ENCODE measurements at places on chromosomes 1 and 21.
A peak's percentile ranks its signal among the peaks of the same experiment; 100 is the strongest.

- DNase-seq = no peak
These were observed 22.9 kb upstream of the ZNF326 start for GRCh38 chr1:89972024-89972423.

DNA sequence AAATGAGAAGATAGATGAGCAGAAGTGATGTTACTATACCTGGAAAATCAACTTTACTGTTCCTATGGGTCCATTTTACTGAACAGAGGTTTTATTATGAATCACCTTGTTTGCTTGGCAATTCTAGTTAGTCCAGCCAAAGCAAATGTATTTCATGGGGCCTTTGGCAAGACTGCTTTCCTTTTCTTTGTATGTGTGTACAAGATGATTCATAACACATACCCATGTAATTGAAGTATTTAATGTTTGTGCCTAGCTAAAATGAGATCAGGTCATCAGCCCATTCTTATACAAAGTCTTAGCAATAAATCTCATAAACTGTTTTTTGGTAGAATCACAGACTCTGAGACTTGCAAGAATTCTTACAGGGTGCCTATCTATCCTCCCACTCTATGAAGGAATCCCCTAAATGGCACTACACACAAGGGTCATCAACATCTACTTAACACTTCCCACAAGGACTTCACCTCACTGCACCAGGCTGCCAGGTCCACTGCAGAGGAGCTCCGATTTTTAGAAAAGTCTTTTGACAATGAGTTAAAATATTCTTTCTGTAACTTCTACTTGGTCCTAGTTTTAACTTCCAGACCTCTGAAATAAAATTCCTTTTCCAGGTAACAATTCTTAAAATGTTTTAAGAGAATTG, 58.5 kb downstream of the LPAR3 start:
- no peak for DNase-seq

DNA sequence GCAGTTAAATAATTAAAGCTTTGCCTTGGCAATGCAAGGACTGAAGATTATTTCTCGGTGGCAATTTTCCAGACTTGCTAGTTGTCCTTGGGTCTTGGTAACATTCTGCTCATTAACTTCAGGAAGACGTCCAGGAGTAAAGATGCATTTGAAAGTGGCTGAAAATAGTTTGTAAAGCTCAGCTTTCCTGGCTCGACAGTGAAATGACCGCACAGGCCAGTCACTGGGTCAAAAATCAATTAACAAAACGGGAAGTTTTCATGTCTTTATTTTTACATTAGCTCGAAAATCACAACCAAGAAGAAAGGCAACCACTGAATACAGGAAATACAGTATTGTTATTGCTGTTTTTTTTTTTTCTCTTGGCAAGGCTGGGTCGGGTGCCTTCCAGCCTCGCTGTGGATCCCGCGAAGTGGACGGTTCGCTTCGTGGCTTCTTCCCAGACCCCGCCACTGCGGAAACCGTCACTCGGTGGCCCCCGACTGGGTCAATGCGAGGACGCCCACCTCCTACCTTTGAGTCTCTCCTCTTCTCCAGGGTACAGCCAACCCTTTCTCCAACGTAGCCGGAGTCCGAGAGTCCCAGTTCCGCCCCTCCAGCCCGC, 479 bp upstream of the SNX7 start:
- DNase-seq = no peak

GRCh38 chr21:14523234-14523633, 22.9 kb downstream of the SAMSN1 start:
- no peak for DNase-seq

GRCh38 chr1:1272341-1273208, 1.1 kb downstream of the UBE2J2 start:
- DNase-seq = peak; percentile 39

- no peak for DNase-seq
These were observed 258.7 kb upstream of the AJAP1 start for GRCh38 chr1:4395676-4396075.

DNA sequence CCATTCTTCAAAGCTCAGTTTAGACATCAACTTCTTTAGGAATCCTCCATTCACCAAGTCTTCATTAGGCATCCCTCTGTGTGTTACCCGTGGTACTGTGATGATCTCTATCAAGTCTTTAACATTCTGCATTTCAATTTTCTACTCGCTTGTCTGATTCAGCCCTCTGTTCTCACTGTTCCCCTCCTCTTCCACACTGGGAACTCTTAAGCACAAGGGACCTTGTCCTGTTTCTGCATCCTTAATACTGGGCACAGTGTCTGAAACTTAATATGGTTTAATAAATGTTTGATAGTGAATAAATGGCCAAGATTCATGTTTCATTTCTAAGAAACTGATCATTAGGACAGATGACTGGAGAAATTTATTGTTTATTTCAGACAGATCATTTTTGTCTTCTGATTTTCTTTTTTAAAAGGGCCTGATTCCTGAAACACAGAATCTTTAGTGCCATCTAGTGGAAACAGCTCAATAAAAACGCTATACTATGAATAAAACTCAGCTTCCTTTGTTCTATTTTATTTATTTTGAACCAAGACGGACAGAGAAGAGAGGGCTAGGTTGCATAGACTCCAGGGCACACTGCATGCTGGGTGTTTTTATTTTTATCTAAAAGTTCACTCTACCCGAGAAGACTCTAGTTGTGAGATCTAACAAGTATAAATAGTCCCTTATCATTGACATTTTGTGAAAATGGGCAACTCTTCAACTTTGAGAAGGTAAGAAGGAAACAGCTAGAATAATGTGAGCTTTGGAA, 7.0 kb upstream of the TRIM45 start:
- DNase-seq = no peak

- DNase-seq = peak; percentile 59
These were observed 34.2 kb upstream of the ATP5PO start for GRCh38 chr21:33949516-33950430.

GRCh38 chr1:203127666-203128430, at the start of gene ADORA1:
Gene ADORA1 (plus strand): TSS chr1:203127726. CDS start chr1:203128842, 1,116 bp downstream.
- no peak for DNase-seq

- DNase-seq = no peak
These were observed 29.2 kb downstream of the VASH2 start for GRCh38 chr1:212979340-212980122.

- no peak for DNase-seq
These were observed 34.5 kb upstream of the TRABD2B start for GRCh38 chr1:48031676-48032075.

DNA sequence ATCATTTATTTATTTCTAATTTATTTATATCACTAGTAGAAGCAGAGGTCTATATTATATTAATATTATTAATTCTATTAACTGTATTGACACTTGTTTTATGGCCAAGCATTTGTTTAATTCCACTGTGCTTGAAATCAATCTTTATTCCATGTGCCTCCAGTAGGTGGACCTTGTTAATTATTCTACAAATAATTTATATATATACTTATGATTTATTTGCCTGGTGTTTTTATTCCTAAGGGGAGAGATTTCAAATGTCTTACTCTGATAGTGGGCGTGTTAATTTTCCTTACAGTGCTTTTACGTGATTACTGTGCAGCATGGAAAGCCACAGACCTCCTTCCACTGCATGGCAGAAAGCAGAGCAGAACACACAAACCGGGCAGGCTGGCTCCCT, 17.5 kb upstream of the OR6N2 start:
- no peak for DNase-seq

GRCh38 chr1:15406614-15407559, 2.8 kb upstream of the EFHD2 start:
- no peak for DNase-seq

DNA sequence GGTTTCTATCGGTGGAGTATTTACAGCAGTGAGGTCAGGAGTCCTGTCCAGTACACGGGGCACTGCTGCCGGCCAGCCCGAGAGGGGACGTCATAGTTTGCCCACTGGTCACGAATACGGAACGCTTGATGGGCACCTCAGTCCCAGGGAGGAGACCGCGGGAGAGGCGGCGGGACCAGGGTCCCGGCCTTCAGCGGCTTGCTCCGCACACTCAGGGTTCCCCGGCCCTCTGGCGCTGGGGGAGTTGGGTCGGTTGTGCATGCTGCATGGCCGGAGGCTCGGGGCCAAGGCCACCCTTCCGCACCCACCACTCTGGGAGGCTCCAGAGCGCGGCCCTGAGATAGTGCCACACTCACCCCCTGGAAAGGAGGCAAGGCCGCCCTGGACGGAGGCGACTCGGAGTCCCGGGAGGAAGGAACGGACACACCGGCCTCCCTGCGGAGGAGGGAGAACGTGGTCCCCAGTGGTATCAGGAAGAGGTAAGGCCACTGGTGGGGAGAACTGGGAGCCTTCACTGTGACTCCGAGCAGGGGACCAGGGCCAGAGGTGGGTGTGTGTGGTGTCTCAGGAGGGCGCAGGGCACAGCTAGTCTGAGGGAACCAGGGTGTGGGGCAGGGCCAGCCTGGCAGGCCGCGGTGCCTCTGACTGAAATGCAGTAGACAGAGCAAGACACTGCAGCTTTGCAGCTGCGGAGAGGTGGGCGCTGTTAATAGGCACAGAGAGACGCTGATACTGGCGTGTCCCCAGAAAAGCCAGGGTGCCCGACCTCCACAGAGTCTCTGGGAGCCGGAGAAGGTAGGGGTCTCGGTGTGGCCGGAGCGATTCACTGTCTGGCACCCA, 28.6 kb upstream of the PRSS38 start:
- DNase-seq = no peak

GRCh38 chr1:17676387-17677060, 78.6 kb upstream of the ACTL8 start:
- DNase-seq = no peak

- DNase-seq = no peak
These were observed 92.6 kb downstream of the ST3GAL3 start for GRCh38 chr1:43799656-43800635.

DNA sequence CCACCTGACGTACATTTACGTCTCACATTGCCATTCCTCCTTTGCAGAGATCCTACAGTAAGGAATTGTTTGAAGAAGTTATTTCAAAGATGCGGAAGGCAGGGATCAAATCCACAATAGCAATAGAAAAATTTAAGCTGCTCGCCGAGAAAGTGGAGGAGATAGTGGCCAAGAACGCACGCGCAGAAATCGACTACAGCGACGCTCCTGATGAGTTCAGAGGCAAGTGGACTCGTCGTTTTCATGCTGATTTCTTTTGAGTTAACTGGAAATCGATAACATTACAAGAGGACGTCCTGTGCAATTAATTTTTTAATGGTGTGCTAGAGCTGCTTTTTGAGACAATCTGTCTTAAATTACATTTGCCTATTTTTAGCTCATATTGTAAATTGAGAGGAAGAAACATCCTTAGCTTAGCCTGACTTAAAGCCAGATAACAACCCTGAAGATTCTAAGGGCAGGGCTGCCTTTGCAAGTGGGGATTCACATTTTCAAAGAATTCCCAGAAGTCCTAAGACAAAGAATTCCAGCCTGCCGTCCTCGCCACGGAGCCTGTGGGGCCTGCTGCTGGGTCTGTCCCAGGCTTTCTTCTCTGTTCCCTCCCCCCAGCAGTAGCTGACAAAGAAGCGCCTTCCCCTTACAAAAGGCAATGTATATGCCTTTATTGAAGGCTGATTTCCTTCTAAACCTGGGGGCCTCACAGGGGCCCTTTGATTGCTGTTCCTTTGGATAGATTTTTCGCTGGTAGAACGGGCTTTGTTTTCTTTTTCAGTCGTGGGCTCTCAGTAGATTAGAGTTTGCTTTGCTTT, 31.6 kb upstream of the KIF1B start:
- no peak for DNase-seq

DNA sequence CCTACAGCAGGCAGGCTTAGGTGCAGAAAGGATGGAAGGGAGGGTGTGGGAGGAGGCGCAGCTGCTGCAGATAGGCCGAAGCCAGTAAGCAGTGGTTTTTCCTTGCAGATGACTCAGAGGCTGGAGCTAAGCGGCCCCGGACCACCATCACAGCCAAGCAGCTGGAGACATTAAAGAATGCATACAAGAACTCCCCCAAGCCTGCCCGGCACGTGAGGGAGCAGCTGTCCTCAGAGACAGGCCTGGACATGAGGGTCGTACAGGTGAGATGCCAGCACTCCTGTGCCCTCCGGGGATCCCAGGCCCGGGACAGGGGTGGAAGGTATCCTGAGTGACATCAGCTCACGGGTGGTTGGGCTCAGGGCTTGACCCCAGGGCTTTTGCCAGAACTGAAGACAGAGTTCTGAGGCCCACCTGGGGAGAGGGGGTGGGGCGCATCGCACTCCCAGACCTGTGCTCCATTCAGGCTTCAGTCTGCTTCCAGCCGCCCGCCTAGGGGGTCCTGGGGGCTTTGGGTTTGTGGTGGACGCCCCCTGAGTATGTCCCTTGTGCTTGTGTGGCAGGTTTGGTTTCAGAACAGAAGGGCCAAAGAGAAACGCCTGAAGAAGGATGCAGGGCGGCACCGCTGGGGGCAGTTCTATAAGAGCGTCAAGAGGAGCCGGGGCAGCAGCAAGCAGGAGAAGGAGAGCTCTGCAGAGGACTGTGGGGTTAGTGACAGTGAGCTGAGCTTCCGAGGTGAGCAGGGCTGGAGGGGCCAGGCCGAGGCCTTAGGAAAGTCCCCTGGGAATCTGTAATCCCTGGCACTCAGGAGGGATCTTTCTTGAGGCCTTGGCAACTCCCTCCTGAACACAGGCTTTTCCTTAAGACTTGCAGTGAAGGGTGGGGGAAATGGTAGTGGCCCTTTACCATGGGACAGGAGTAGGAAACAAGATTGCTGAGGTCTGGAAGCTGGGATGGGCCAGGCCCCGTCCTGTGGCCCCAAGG, 41.5 kb downstream of the LHX4 start:
- DNase-seq = no peak

- no peak for DNase-seq
These were observed 28.1 kb downstream of the DNASE2B start for GRCh38 chr1:84426376-84426775.

DNA sequence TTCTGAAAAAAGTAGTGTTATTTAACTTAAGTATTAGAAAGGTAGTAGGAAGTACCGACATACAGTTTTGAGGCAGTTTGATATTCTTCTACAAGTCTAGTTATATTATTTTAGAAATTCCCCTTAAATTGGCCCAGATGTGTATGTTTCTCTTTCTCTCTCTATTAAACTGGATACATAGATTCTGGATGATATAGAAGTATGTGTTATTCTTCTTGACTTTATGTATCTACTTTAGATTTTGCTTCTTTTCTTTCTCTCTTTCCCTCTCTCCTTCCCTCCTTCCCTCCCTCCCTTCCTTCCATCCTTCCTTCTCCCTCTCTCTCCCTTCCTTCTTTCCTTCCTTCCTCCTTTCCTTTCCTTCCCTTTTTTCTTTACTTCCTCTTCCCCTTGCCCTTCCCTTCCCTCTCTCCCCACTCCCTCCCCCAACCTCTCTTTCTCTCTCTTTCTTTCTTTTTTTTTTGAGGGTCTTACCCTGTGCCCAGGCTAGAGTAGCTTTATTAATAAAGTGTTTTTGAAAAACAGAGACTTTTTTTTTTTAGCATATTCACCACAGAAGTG, 124.3 kb downstream of the OSBPL9 start:
- no peak for DNase-seq

GRCh38 chr1:111733183-111733991, 5.8 kb downstream of the INKA2 start:
- DNase-seq = no peak

DNA sequence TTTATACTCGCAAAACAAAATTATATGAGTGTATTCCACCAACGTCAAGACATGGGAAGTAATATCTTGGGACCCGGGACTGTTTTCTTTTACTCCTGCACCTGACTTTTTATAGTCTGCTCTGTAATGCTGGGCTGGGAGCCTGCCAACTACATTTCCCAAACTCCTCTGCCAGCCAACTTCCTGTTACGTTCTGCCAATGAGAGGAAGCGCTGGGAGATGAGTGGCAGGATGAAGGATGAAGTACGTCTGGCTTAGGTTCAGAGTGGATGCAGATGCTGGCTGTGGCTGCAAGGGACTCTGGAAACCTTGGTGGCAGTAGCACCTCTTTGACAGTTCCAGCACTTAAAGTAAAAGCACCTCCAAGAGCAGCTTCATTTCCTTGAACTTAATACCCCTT, 59.6 kb downstream of the USP24 start:
- DNase-seq = no peak

- DNase-seq = no peak
These were observed 59.1 kb downstream of the FAAP20 start for GRCh38 chr1:2135441-2135841.
